ENCODE measurements at places on chromosomes 2 and 18. TPM values are rescaled to one million over a fixed set of nuclear protein-coding genes. Genes with fewer than 3 reads are reported as not detected.
A peak's percentile ranks its signal among the peaks of the same experiment; 100 is the strongest.

Gene TXNL4A
- total RNA-seq = 96.9 TPM

Gene CNTNAP5
- not detected for total RNA-seq

Gene CABLES1
- total RNA-seq = 7.2 TPM

Gene CNDP1
- not detected for total RNA-seq

Gene TGFBRAP1
- 13.1 TPM for total RNA-seq

Gene ABCG5
- total RNA-seq = not detected

Gene CYS1
- total RNA-seq = 3.0 TPM

Gene TTC21B
- total RNA-seq = 16.1 TPM

Gene FASTKD2
- total RNA-seq = 44.7 TPM

Gene CHRND
- total RNA-seq = not detected

- H3K4me1 ChIP-seq = no peaks in the 10 kb centered on the region
- H3K4me3 ChIP-seq = no peak overlapping the region
- H3K36me3 ChIP-seq = no peaks in the 10 kb centered on the region
- DNase-seq = no peak
- H3K27me3 ChIP-seq = no peaks in the 10 kb centered on the region
- H3K27ac ChIP-seq = no peak overlapping the region
These were observed 25.4 kb downstream of the COX7A2L start for GRCh38 chr2:42335514-42336104.

DNA sequence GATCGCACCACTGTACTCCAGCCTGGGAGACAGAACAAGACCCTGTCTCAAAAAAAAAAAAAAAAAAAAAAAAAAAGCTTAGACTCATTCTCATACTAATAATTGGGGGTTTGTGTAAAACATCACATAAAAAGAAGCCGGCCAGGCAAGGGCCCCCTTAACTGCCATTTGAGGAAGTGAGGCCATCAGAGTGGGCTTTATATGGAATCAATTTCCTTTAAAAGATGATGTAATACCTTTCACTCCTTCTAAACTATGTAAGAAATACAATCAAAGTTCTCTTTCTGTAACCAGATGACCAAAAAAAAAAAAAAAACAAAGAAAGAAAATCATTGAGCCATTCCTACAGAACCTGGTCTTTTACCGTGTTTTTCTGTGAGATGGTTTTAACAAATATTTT lies 13.1 kb upstream of the GPR55 start:
- no peak overlapping the region for H3K4me3 ChIP-seq
- no peak for DNase-seq
- no peak overlapping the region for H3K27ac ChIP-seq
- no peaks in the 10 kb centered on the region for H3K36me3 ChIP-seq
- peaks cover 19% of the 10 kb centered on the region for H3K27me3 ChIP-seq

DNA sequence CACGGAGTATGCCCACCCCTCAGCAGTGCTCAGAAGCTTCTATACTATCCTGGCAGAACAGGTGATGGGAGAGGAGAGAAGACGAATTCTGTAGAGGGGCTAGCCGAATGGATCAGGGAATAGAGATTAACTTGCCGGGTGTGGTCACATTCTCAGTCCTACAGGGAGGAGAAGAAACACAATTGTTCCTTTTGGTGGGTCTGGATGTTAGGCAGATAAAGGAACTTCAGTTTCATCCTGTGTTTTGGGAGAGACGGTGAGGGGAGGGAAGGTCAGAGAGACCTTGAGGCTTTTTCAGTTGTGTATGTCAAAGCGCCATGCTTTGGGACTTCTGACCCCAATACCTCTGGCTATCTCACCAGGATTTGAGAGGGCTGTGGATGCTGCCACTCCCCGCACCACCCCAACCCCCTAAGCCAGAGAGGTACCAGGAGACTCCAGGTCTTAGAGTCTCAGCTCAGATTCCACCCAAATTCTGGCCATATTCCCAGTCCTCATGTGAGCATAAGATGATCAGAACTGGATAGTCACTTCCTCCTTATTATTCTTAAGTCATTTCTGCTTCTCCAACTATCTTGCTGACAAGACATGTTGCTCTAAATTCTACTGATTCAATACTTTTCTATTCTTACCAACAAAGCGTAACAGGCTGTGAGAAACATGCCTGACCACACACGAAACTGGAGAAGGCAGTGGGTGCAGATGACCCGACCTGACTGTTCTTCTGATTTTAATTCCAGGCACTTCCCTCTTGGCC lies 2.3 kb upstream of the TMEM37 start:
- no peaks in the 10 kb centered on the region for H3K27me3 ChIP-seq
- DNase-seq = no peak
- peaks cover 5% of the 10 kb centered on the region for H3K4me1 ChIP-seq
- peak overlapping the region; percentile 81 for H3K27ac ChIP-seq

DNA sequence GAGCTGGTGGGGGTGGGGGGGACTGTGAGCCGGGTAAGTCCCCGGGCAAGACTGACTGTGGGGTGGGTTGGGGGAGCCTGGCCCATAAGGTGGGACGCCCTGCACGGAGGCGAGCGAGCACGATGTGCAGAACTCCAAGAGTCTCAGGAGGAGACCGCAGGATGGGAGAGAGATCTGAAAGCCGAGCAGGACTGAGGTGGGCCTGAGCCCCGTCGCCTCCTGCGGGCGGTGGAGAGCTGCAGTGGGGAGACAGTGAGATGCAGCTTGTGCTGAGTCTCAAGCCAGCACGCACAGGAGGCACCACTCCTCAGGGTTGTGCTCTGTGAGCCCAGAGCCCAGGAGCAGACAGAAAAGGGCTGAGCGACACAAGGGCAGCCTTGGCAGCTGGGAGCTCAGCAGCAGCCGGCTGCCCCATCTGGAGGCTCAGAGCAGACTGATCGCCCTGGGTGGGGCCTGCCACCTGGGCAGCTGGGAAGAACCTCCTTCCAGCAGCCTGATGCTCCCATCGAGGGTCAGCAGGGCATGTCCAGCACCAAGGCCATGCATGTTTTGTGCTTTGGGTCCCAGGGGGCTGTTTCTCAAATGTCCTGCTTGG lies 15.9 kb downstream of the ARHGEF4 start:
- H3K27me3 ChIP-seq = no peaks in the 10 kb centered on the region
- H3K4me1 ChIP-seq = no peaks in the 10 kb centered on the region
- H3K27ac ChIP-seq = no peak overlapping the region
- H3K36me3 ChIP-seq = no peaks in the 10 kb centered on the region
- peak; percentile 50 for DNase-seq
- H3K4me3 ChIP-seq = no peak overlapping the region

DNA sequence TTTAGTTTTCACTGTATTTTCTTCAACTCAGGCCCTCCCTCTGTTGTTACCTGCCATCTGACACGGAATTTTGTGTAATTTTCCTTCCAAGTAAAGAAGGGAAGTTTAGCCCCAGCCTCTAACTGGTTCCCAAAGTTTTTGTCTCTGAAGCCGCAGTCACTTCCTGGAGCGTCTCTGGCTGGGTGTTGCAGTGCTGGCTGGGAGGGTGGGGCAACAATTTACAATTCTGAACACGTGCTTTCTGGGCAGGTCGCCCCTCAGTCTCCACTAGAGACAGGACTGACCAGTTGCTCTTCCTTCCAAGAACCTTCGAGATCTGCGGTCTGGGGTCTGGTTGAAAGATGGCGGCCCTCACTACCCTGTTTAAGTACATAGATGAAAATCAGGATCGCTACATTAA lies 3.5 kb downstream of the CNDP2 start:
- peaks cover 36% of the 10 kb centered on the region for H3K4me1 ChIP-seq
- H3K27ac ChIP-seq = peak overlapping the region; percentile 71
- H3K4me3 ChIP-seq = peak overlapping the region; percentile 9
- no peak for DNase-seq
- H3K27me3 ChIP-seq = no peaks in the 10 kb centered on the region

DNA sequence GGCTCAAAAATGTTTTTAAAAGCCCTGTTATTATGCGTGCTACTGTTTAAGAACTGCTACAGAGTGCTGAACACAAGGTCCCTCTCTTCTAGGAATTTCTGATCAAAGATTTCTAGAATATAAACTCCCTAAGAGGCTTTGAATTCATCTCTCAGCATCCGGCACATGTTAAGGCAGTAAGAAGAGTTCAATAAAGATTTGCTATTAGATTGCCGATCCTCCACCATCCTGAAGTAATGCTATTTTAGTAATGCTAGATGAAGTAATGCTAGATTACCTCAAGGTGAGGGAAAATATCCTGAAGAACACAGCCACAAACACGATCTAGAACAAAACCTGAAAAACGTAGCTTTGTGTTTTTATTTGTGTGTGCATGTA lies 949 bp upstream of the MYL12B start:
- H3K27me3 ChIP-seq = no peaks in the 10 kb centered on the region
- peak overlapping the region; percentile 93 for H3K4me3 ChIP-seq
- peak overlapping the region; percentile 99 for H3K27ac ChIP-seq
- peaks cover 54% of the 10 kb centered on the region for H3K4me1 ChIP-seq
- H3K36me3 ChIP-seq = peaks cover 38% of the 10 kb centered on the region
- no peak for DNase-seq

GRCh38 chr2:14635391-14635871 lies 2.9 kb downstream of the LRATD1 start:
- H3K4me3 ChIP-seq = peak overlapping the region; percentile 56
- peaks cover 18% of the 10 kb centered on the region for H3K27me3 ChIP-seq
- H3K27ac ChIP-seq = peak overlapping the region; percentile 88
- peak; percentile 75 for DNase-seq
- H3K4me1 ChIP-seq = peaks cover 40% of the 10 kb centered on the region
- H3K36me3 ChIP-seq = no peaks in the 10 kb centered on the region

DNA sequence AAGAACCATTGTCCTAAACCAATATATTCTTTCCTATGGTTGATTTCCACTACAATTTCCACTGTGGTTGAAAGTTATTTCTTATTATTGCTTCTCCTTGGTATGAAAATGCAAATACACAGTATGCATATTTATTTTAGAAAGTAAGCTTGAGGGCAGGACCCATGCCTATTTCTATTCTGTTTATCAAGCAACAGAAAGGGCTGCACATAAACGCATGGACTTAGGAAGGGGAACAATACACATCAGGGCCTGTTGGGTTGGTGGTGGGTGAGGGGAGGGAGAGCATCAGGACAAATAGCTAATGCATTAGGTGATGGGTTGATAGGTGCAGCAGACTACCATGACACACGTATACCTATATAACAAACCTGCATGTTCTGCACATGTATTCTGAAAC lies 20.7 kb downstream of the SLC4A3 start:
- peaks cover 29% of the 10 kb centered on the region for H3K4me1 ChIP-seq
- no peak overlapping the region for H3K27ac ChIP-seq
- H3K4me3 ChIP-seq = no peak overlapping the region

DNA sequence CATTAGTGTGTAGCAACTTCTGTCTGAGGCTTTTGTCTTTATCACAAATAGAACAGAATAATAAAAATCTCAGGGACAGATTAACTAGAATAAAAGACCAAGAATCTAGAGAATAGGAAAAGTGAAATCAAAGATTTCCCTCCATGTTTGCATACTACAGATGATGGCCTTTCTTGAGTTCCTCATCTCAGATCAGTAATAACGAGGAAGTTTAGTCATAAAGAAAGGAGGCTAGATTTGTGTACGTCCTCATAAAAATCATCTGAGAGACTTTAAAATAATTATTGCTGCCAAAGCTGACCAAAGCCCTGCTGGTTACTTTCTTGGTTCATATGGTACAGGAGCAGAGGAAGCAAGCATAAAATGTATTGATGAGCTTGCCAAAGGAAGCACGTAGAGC lies 117.3 kb downstream of the MIB1 start:
- no peak overlapping the region for H3K27ac ChIP-seq
- no peak overlapping the region for H3K4me3 ChIP-seq
- no peaks in the 10 kb centered on the region for H3K4me1 ChIP-seq
- peaks cover 92% of the 10 kb centered on the region for H3K36me3 ChIP-seq

DNA sequence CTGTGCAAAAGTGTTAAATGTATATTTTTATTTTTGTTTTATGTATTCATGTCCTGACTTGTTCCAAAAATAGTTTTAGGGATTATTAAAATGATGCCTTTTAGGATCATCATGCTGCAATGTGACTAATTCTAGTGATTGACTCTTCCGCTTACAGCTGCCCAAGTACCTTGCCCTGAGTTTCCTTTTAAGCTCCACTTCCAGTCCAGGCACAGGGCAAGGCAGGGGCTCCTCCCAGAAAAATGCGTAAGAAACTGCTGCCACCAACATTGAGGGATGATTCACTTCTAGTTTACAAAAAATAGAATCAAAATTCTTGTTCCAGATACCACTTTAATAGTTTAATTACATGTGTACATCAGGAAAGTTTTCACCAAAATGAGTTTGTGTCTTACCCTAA lies 116.4 kb downstream of the IRS1 start:
- no peak for DNase-seq
- H3K27me3 ChIP-seq = no peaks in the 10 kb centered on the region
- peaks cover 5% of the 10 kb centered on the region for H3K4me1 ChIP-seq
- H3K27ac ChIP-seq = no peak overlapping the region

Data from heart left ventricle (tissue), 16 donors.